Glutamatergic neuron (in vitro differentiated cells): ENCODE measurements at places on chromosomes 3 and 15. TPM values are rescaled to one million over a fixed set of nuclear protein-coding genes. Genes with fewer than 3 reads are reported as not detected.

Gene ITIH1
- total RNA-seq = not detected

Gene CCR9
- not detected for total RNA-seq

Gene GP9
- not detected for total RNA-seq

Gene LMAN1L
- total RNA-seq = not detected

Gene SNTN
- total RNA-seq = not detected

Gene SLC51B
- total RNA-seq = not detected

GRCh38 chr3:27677565-27677964 lies 44.6 kb downstream of the EOMES start:
- no peaks in the 10 kb centered on the region for H3K36me3 ChIP-seq
- H3K27me3 ChIP-seq = peaks cover 2% of the 10 kb centered on the region

DNA sequence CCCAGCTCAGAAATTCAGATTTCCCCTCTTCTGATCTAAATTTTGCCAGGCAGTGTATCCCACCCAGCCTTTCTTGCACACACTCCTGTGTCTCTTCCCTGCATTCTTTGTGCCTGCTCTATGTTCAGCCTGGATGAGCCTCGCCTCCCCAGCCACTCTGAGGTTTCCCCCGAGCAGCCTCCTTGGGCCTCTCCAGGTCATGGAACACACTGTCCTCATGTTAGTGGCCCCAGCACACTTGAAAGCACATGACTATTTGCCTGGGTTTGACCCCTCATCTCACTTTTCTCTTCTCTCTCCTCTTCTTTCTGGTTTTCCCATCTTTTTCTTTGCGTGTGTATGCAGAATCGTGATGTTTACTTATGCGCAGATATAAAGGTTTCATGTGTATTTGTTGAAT lies 3.1 kb downstream of the THSD4 start:
- DNase-seq = no peak
- H3K27ac ChIP-seq = no peak overlapping the region
- no peak overlapping the region for H3K4me3 ChIP-seq
- peaks cover 10% of the 10 kb centered on the region for H3K27me3 ChIP-seq
- peaks cover 3% of the 10 kb centered on the region for H3K4me1 ChIP-seq

DNA sequence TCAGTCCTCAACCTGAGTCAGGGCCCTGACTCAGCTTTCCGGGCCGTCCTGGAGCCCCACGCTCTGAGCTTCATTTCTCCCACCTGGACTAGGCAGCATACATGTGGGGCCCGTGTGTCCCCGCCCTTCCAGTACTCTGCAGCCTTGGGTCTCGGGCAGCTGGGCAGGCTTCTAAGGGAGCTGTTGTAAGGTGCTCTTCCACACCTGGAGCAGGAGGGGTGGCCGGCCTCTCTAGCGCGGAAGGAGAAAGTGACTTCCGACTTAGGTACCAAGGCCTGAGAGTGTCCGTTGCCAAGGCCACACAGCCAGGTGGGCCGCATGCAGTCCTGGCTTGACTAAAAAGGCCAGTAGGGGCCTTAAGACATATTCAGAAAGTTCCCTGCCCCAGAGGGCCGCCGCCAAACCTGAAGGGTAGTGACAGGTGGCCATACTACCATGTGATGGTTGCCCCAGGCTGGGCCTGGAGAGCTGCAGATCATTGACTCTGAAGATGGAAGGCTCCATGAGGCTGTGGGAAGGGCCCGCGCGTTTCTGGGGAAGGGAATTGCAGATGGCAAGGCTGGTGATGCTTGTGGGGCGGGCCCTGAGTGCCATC lies 9.4 kb upstream of the SEMA3B start:
- no peak for DNase-seq
- peak overlapping the region; percentile 96 for H3K27ac ChIP-seq
- H3K36me3 ChIP-seq = no peaks in the 10 kb centered on the region

- no peaks in the 10 kb centered on the region for H3K36me3 ChIP-seq
- H3K27me3 ChIP-seq = no peaks in the 10 kb centered on the region
- H3K4me1 ChIP-seq = peaks cover 15% of the 10 kb centered on the region
- DNase-seq = no peak
- no peak within 1 kb of the TSS for H3K4me3 ChIP-seq
Observed at GRCh38 chr15:99249270-99249841, at the start of gene TTC23. Gene TTC23, minus strand, starts transcription at chr15:99249581. Its CDS starts 20,869 bp downstream, at chr15:99228712.

- no peaks in the 10 kb centered on the region for H3K4me1 ChIP-seq
- no peak overlapping the region for H3K4me3 ChIP-seq
- no peak for DNase-seq
- peaks cover 10% of the 10 kb centered on the region for H3K36me3 ChIP-seq
Observed at GRCh38 chr3:189186101-189186500, 14.3 kb downstream of the TPRG1 start.

GRCh38 chr15:84570164-84570735 lies 30.6 kb upstream of the ZSCAN2 start:
- peak overlapping the region; percentile 95 for H3K4me3 ChIP-seq
- DNase-seq = peak; percentile 44
- peaks cover 11% of the 10 kb centered on the region for H3K27me3 ChIP-seq
- peaks cover 19% of the 10 kb centered on the region for H3K4me1 ChIP-seq
- peak overlapping the region; percentile 87 for H3K27ac ChIP-seq
- H3K36me3 ChIP-seq = no peaks in the 10 kb centered on the region

DNA sequence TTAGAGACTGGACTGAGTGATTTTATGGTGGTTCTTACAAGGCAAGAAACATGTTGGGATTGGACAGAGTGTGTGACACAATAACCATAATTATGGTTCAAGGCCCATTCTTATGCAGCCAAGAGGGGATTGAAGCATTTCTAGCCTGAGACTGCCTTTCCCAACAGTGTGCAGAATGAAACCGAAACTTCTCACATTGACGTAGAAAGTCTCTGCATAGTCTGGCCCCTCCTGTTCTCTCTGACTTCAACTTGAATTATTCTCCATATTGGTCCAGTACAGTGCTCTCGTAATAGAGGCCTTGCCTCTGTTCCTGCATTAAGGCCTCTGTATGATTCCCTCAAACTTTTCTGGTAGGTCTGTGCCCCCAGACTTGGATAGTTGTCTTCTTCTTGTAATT lies 138.3 kb downstream of the DIPK2A start:
- no peaks in the 10 kb centered on the region for H3K36me3 ChIP-seq
- H3K27ac ChIP-seq = no peak overlapping the region
- H3K4me1 ChIP-seq = peaks cover 16% of the 10 kb centered on the region
- no peak overlapping the region for H3K4me3 ChIP-seq
- no peak for DNase-seq

- H3K4me1 ChIP-seq = no peaks in the 10 kb centered on the region
- no peaks in the 10 kb centered on the region for H3K36me3 ChIP-seq
- DNase-seq = no peak
- no peak overlapping the region for H3K27ac ChIP-seq
- no peak overlapping the region for H3K4me3 ChIP-seq
- H3K27me3 ChIP-seq = no peaks in the 10 kb centered on the region
Observed at GRCh38 chr3:122462406-122462805, 46.5 kb upstream of the WDR5B start.

DNA sequence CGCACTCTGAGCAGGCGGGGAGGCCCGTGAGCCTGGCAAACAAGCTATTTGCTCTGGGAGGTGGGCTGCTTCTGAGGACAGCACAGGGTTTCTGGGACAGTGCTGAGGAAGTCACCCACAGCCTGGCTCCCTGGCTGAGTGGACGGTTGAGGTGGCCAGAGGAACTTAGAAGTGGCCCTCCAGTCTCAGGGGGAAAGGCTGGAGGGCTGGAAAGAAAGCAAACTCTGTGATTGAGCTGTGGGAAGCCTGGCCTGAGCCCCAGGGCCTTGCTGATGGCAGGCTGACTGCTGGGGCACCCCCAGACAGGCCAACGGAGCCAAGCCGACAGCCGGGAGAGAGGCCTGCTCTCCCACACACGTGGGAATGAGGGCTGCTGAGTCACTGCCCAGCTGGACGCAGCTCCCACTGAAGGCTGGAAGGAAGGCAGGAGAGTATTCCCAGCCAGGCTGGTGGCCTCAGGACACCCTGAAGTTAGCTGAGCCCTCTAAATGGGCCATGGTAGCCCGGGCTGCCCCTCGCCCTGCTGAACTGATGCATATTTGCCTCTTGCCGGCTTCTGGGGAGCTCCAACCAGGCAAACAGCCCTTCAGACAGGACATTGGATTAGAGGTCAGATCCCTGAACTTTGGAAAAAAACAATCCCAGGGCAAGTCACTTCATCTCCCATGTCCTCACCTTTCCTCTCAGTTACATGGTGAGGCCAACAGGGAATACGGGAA lies 98.0 kb upstream of the TLE3 start:
- H3K4me3 ChIP-seq = no peak overlapping the region
- peaks cover 8% of the 10 kb centered on the region for H3K36me3 ChIP-seq
- no peak overlapping the region for H3K27ac ChIP-seq

DNA sequence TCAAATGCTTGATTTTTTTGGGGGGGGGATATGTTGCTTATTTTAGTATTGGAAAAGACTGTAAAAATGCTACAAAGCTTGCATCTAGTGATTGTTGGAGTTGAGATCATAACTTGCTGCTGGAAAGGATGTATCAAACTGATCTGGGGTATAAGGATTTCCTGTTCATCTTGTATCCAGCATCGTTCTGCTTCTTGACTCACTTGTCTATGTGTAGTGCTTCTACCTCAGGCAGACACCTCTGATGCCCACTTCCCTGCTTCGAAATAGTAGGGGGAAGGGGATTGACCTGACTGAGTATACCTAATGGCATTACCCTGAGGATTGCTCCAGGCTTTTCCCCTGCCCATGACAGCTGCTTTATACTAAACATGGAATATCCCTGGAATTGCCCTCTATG lies 42.7 kb downstream of the STT3B start:
- no peak overlapping the region for H3K4me3 ChIP-seq
- no peak overlapping the region for H3K27ac ChIP-seq
- H3K4me1 ChIP-seq = peaks cover 7% of the 10 kb centered on the region
- DNase-seq = no peak
- peaks cover 2% of the 10 kb centered on the region for H3K27me3 ChIP-seq

- H3K27me3 ChIP-seq = no peaks in the 10 kb centered on the region
- no peak for DNase-seq
- no peaks in the 10 kb centered on the region for H3K36me3 ChIP-seq
- no peaks in the 10 kb centered on the region for H3K4me1 ChIP-seq
- no peak overlapping the region for H3K27ac ChIP-seq
Observed at GRCh38 chr15:42504631-42505030, 9.2 kb downstream of the SNAP23 start.

- H3K4me3 ChIP-seq = no peak overlapping the region
- no peak for DNase-seq
- no peaks in the 10 kb centered on the region for H3K27me3 ChIP-seq
- no peaks in the 10 kb centered on the region for H3K36me3 ChIP-seq
- no peak overlapping the region for H3K27ac ChIP-seq
- H3K4me1 ChIP-seq = no peaks in the 10 kb centered on the region
Observed at GRCh38 chr3:156787926-156788663, 38.1 kb upstream of the LEKR1 start.

DNA sequence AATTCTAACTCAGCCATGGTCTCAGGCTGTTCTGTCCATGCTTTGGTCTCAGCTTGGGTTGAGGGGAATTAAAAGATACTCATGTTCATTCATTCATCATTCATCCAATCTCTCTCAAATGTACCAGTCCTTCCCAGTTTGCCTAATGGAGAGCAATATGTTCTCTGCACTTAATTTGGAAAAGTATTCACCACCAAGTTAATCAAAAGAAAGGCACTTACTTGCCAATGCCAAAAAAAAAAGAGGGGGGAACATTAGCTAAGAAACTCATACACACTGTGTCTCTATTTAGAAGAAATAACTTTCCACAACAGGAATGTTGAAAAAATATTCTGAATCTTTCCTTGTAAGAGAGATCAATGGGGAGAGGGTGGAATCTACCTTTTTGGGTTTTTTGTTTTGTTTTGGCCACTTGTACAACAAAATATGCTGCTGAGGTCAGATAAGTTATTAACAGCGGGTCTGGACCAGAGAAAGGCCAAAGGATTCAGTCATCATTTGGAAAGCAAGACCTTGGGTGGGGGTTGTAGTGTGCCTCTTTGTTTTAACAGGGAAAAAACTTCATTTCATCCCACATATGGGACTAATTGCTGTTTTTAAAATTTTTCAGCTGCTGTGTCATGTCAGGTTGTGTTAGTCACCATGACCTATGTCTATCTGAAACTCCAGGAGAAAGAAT lies 152.3 kb downstream of the FBN1 start:
- H3K4me1 ChIP-seq = no peaks in the 10 kb centered on the region
- no peak overlapping the region for H3K27ac ChIP-seq
- no peaks in the 10 kb centered on the region for H3K27me3 ChIP-seq
- H3K4me3 ChIP-seq = no peak overlapping the region

GRCh38 chr3:67641451-67641850 lies 13.0 kb downstream of the SUCLG2 start:
- no peak overlapping the region for H3K27ac ChIP-seq
- H3K4me3 ChIP-seq = no peak overlapping the region
- H3K36me3 ChIP-seq = no peaks in the 10 kb centered on the region
- no peaks in the 10 kb centered on the region for H3K4me1 ChIP-seq
- H3K27me3 ChIP-seq = no peaks in the 10 kb centered on the region
- DNase-seq = no peak

- no peak overlapping the region for H3K4me3 ChIP-seq
- peaks cover 2% of the 10 kb centered on the region for H3K27me3 ChIP-seq
- peaks cover 6% of the 10 kb centered on the region for H3K4me1 ChIP-seq
- H3K27ac ChIP-seq = no peak overlapping the region
Observed at GRCh38 chr3:11541321-11542303, 102.1 kb downstream of the VGLL4 start.

GRCh38 chr3:149247929-149248691 lies 26.5 kb upstream of the CP start:
- DNase-seq = no peak
- H3K36me3 ChIP-seq = no peaks in the 10 kb centered on the region

DNA sequence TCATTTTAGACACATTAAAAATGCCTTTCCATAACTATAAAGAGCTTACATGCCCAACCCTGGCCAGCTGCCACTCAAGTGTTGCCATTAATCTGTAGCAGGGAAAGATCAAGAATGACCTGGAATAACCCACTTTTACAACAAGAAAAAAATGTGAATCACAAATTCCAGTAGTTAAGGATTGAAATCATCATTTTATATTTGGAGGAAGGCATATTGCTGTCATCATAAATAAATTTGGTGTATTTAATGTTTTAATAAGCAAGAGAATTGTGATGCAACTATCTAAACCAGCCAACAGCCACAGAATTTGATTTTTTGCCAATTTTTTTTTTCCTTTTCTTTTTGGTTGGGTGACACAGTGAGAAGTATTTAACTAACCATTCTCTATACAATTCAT lies 240.0 kb upstream of the SEMA6D start:
- no peak for DNase-seq
- H3K27ac ChIP-seq = no peak overlapping the region
- H3K27me3 ChIP-seq = peaks cover 2% of the 10 kb centered on the region
- H3K4me1 ChIP-seq = peaks cover 8% of the 10 kb centered on the region

GRCh38 chr3:187256051-187256616 lies 35.4 kb downstream of the MASP1 start:
- no peak overlapping the region for H3K4me3 ChIP-seq
- H3K4me1 ChIP-seq = no peaks in the 10 kb centered on the region
- no peak for DNase-seq
- H3K27ac ChIP-seq = no peak overlapping the region
- H3K27me3 ChIP-seq = no peaks in the 10 kb centered on the region
